ENCODE measurements at places on chromosomes 12 and 14. TPM values are rescaled to one million over a fixed set of nuclear protein-coding genes. Genes with fewer than 3 reads are reported as not detected.
A peak's percentile ranks its signal among the peaks of the same experiment; 100 is the strongest.

DNA sequence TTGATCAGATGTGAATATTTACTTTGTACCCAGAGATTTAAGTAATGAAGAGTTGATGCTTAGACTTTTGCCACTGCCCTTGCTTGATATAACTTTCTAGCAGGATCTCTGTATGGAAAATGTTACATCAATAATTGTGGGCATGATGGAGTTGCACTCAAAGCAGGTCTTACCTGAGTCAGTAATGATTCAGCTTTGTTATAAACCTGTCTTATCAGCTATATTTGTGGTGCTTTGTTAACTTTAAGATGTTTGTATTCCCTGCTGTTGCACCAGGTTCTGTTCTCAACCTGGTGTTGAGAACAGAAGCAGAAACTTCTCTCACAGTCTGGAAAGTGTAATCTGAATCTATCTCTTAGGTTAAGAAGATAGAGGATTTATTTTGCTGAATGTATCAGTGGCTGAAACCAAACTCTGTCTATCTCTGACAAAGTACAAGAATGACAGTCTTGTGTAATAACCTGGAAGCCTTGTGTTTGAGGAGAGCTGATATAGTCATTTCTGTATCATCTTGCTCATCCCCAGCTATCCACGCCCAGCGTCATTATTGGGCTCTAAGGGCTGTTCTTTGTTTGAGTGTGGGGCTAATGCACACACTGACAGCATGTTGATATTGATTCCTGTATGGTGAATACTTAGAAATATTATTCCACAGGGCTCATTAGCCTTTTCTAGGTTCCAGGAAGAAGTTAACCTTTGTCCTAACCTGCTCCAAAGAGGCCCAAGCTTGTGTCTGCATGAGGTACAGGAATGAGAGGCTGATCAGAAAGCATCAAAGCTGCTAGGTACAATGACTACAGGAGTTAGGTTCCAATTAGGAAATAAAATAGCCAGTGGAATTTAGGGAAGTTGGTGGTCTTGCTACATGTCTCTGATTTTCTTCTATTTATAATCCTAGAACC, 3.6 kb downstream of the AKAP6 start:
- no peaks in the 10 kb centered on the region for H3K36me3 ChIP-seq
- H3K4me1 ChIP-seq = no peaks in the 10 kb centered on the region
- H3K27ac ChIP-seq = no peak overlapping the region
- no peak overlapping the region for H3K4me3 ChIP-seq

TAS2R7 gene
- total RNA-seq = not detected

DNA sequence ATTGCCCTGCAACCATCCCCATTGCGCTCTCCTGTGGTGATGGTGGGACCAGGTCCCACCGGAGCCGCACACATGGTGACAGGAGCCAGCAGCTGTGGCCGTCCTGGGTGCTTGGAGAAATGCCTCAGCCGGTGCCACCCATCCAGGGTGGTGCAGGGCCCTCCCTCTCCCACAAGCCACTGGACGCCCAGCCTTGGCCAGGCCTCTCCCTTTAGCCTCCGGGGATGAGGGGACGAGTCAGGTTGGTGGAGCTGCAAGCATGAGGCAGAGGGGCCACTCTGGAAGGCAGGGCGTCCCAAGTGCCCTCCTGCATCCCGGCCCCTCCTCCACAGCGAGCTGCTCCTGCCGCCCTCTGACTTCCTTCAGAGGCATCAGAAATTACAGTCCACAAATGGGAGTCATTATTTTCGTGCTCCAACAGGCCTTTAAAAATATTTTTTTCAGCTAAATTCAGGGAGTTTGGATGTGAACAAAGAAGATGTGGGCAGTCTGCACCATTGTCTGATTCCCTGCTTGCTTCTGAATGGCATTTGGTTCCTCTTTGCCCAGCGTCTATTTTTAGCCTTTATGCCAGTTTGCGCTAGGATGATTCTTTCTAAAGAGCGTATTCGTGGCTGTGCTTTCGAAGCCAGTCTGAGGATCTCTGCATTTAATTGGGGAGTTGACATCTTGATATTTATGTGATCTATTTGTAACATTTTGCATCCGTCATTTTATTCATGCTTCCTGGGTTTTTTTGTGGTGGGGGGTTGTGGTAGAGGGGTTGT, 189.4 kb downstream of the ADGRD1 start:
- H3K27ac ChIP-seq = no peak overlapping the region
- no peak overlapping the region for H3K4me3 ChIP-seq
- no peaks in the 10 kb centered on the region for H3K27me3 ChIP-seq
- peak; percentile 23 for DNase-seq

FAR2 gene
- 2.1 TPM for total RNA-seq

GRCh38 chr14:103708750-103709187, 6.5 kb downstream of the XRCC3 start:
- no peak overlapping the region for H3K4me3 ChIP-seq
- no peaks in the 10 kb centered on the region for H3K4me1 ChIP-seq
- H3K27ac ChIP-seq = no peak overlapping the region
- no peak for DNase-seq
- no peaks in the 10 kb centered on the region for H3K27me3 ChIP-seq

DNA sequence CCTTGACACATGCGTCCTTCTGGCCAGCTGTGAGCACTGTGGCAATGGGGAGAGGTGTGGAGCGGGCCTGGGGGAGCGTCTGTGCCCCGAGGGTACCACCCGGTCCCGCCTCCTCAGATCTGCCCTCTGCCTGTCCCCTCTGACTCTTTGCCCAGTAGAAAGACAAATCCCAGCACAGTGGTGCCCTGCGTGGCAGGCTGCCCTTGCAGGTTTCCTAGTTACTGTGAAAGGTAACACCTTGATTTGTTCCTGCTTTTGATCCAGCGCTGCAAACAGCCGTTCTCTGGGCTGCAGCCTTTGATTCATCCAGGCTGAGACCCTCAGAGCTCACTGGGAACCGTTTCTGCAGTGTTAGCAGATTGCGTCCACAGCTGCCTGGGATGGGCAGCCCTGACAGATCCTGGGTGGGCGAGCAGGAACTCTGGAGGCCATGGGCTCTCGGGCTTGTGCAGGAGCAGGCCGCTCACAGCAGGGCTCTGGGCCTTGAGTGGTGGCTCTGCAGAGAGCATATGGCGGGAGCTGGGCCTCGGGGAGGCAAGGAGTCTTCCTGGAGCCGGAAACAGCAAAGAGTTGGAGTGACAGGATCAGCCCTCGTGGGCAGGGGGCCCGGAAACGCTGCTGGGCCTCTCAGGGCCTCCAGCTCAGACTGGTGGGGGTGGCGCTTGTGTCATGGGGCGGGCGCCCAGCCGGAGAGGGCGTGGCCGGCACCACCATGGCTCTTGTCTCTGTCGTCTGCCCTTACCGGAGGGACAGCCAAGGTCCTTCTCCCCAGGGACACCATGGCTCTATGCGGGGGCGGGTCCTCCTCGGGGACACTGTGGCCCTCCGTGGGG, 16.6 kb downstream of the FBRSL1 start:
- DNase-seq = peak; percentile 74
- no peaks in the 10 kb centered on the region for H3K36me3 ChIP-seq
- no peak overlapping the region for H3K4me3 ChIP-seq
- no peaks in the 10 kb centered on the region for H3K27me3 ChIP-seq
- H3K27ac ChIP-seq = no peak overlapping the region

GRCh38 chr14:90870950-90871604, 54.8 kb upstream of the TTC7B start:
- no peak overlapping the region for H3K4me3 ChIP-seq
- H3K36me3 ChIP-seq = no peaks in the 10 kb centered on the region
- H3K27me3 ChIP-seq = no peaks in the 10 kb centered on the region
- no peaks in the 10 kb centered on the region for H3K4me1 ChIP-seq
- no peak for DNase-seq
- no peak overlapping the region for H3K27ac ChIP-seq

GRCh38 chr12:28974883-28975282, 174.2 kb upstream of the FAR2 start:
- DNase-seq = no peak
- H3K27ac ChIP-seq = no peak overlapping the region
- no peaks in the 10 kb centered on the region for H3K36me3 ChIP-seq
- H3K4me1 ChIP-seq = no peaks in the 10 kb centered on the region
- H3K4me3 ChIP-seq = no peak overlapping the region

RABGGTA gene
- 13.6 TPM for total RNA-seq

- H3K36me3 ChIP-seq = no peaks in the 10 kb centered on the region
- no peak for DNase-seq
- no peaks in the 10 kb centered on the region for H3K27me3 ChIP-seq
- no peaks in the 10 kb centered on the region for H3K4me1 ChIP-seq
Measured at GRCh38 chr12:64621257-64621942, 11.1 kb downstream of the RASSF3 start.

DNA sequence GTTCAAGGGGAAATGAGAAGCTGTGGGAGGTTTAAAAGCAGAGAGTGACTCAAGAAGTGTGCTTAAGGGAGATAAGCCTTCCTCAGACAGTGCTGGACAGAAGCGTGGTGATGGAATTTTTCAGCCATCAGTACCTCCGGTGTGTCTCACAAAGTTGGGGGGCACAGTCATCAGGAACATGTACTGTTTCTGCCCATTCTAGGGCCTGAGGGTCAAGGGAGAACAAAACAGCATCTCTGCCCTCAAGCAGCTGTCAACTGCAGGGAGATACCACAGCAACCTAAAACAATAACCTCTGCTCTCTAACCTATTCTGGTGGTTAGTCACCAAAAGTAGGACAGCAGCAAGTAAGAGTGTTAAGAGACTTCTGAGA, 2.0 kb upstream of the STON2 start:
- no peak overlapping the region for H3K27ac ChIP-seq
- H3K27me3 ChIP-seq = no peaks in the 10 kb centered on the region
- DNase-seq = no peak
- H3K4me3 ChIP-seq = no peak overlapping the region
- peaks cover 3% of the 10 kb centered on the region for H3K4me1 ChIP-seq

KRT6C gene
- total RNA-seq = not detected

DNA sequence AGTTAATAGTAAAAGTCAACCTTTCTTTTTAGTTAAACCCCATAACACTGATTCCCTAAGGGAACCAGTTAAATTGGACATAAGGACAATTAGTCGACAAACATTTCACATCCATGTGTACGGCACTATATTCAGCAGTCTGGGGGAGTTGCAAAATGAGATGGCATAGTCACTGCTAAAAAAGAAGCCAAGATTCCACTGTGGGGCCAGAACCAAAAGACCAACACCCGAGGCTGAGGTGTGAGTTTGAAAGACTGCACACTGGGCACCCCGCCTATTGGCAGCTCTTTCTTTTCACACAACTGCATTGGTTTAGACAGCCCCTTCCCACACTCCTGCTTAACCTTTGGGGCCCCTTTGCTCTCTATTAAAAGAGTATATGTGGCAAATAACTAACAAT, 16.7 kb downstream of the SETD3 start:
- H3K4me1 ChIP-seq = no peaks in the 10 kb centered on the region
- peaks cover 2% of the 10 kb centered on the region for H3K36me3 ChIP-seq
- no peaks in the 10 kb centered on the region for H3K27me3 ChIP-seq
- H3K4me3 ChIP-seq = no peak overlapping the region

- DNase-seq = no peak
- H3K36me3 ChIP-seq = no peaks in the 10 kb centered on the region
- H3K4me1 ChIP-seq = no peaks in the 10 kb centered on the region
- H3K27me3 ChIP-seq = no peaks in the 10 kb centered on the region
- H3K4me3 ChIP-seq = no peak overlapping the region
Measured at GRCh38 chr12:26150736-26151450, 26.1 kb upstream of the BHLHE41 start.

- DNase-seq = peak; percentile 91
- H3K4me1 ChIP-seq = no peaks in the 10 kb centered on the region
- H3K4me3 ChIP-seq = no peak overlapping the region
- H3K36me3 ChIP-seq = no peaks in the 10 kb centered on the region
- no peaks in the 10 kb centered on the region for H3K27me3 ChIP-seq
Measured at GRCh38 chr14:99562856-99563748, 40.9 kb downstream of the CCDC85C start.

NPFF gene
- total RNA-seq = not detected

GRIN2B gene
- total RNA-seq = not detected

- H3K27ac ChIP-seq = no peak overlapping the region
- H3K36me3 ChIP-seq = no peaks in the 10 kb centered on the region
- peak; percentile 38 for DNase-seq
- H3K27me3 ChIP-seq = no peaks in the 10 kb centered on the region
- H3K4me1 ChIP-seq = no peaks in the 10 kb centered on the region
- no peak overlapping the region for H3K4me3 ChIP-seq
Measured at GRCh38 chr14:71175491-71175890, 268.2 kb downstream of the PCNX1 start.

- DNase-seq = no peak
- H3K27me3 ChIP-seq = no peaks in the 10 kb centered on the region
- no peaks in the 10 kb centered on the region for H3K36me3 ChIP-seq
Measured at GRCh38 chr12:122963941-122964265, 2.4 kb downstream of the ABCB9 start.

BIN2 gene
- total RNA-seq = 3.5 TPM

GRCh38 chr12:49342914-49343731, 3.6 kb upstream of the DNAJC22 start:
- H3K36me3 ChIP-seq = no peaks in the 10 kb centered on the region
- DNase-seq = no peak
- H3K27me3 ChIP-seq = no peaks in the 10 kb centered on the region
- peak overlapping the region; percentile 44 for H3K4me3 ChIP-seq
- no peaks in the 10 kb centered on the region for H3K4me1 ChIP-seq
- no peak overlapping the region for H3K27ac ChIP-seq

DNA sequence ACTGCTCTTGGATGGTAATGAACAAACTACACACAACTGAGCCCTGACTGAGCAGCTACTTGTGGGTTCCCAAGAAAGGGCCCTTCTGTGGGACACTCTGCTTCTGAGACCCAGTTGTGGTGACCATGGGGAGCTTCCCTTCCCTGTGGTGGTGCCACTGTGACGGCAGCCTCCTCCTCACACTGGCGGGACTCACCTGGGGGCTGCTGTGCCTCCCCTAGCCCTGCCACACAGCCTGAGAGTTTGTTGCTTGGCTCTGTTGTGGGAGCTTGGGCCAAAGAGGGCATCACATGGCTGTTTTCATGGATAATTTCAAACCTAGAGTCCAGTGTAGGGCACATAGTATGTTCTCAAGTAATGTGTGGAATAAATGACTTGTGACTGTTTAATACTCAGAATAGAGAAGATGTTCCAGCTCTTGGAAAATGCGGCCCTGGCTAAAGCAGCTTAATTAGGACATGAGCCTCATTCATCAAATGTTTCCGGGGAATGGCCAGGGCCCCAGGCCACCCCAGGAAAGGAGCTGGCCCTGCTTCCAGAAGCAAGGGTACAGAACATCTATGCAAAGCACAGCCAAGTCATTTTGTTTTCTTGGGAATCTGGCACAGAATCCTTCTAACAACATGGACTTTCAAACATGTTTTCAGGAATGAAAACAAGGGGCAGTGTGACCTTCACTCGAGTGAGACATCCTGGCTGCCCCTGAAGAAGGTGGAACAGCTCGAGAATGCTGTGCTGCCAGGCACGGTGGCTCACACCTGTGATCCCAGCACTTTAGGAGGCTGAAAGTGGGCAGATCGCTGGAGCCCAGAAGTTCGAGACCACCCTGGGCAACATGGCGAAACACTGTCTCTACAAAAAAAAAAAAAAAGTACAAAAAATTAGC, 21.2 kb downstream of the ZFYVE21 start:
- no peaks in the 10 kb centered on the region for H3K4me1 ChIP-seq
- H3K27ac ChIP-seq = peak overlapping the region; percentile 10
- H3K4me3 ChIP-seq = no peak overlapping the region
- H3K27me3 ChIP-seq = no peaks in the 10 kb centered on the region

DNA sequence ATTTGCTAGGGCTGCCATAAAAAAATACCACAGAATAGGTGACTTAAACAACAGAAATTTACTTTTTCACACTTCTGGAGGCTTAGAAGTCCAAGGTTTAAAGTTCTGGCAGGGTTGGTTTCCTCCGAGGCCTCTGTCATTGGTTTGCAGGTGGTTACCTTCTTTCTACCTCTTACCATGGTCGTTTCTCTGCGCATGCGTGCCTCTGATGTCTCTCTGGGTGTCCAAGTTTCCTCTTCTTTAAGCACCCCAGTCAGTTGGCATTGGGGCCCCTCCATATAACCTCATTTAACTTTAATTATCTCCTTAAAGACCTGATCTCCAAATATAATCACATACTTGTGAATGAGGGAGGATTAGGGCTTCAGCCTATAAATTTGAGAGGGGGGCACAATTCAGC, 103.2 kb downstream of the SLC15A5 start:
- DNase-seq = no peak
- no peaks in the 10 kb centered on the region for H3K27me3 ChIP-seq
- no peak overlapping the region for H3K4me3 ChIP-seq
